ENCODE measurements at places on chromosomes 7 and 10. TPM values are rescaled to one million over a fixed set of nuclear protein-coding genes. Genes with fewer than 3 reads are reported as not detected.

GRCh38 chr10:131354380-131354779 is 42.9 kb upstream of the TCERG1L start:
- DNase-seq, result no peak

- no peak for DNase-seq
These were observed 28.4 kb upstream of the IFRD1 start for GRCh38 chr7:112421666-112422486.

DNA sequence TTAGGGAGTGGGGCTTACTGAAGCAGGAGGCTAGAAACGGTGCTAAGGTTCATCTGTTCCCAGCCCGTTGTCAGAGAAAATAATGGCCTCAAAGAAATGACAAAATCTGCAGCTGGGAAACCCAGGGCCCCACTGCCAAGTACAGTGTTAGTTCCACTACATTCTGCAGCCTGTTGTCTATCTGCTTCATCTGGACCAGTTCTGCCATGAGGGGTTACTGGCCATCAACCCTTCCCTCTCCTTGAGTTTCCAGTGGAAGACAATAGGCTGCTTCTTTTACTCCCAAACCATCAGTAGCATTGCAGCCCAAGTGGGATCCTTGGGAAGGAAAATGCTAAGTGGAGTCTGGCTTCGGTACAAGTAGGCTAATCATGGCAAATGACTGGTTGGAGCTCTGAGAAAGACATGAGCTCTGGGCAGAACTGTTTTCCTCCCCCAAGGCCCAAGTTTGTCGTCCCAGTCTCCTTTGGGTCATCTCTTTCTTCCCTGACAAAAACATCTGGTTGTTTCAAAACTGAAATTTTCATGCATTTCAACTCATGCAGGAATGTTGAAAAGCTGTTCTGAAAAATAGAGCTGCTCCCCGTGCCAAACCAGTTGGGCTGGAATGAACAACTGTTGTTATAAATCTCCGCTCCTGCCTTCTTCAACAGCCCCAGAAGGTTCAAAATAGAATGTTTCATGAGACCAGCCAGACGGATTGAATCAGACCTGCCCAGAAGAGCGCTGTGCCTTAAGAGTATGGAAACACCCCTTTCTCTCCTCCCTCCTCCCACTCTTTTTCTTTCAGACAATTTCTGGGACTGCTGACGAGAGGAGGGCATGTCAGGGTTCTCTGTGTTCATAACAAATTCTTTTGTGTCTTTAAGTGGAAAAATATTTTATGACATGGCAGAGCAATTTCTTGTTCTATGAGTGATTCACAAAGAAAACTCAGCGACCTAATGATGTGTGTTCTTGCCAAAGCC is 116.6 kb downstream of the RAB18 start:
- DNase-seq, result peak; percentile 18

DNA sequence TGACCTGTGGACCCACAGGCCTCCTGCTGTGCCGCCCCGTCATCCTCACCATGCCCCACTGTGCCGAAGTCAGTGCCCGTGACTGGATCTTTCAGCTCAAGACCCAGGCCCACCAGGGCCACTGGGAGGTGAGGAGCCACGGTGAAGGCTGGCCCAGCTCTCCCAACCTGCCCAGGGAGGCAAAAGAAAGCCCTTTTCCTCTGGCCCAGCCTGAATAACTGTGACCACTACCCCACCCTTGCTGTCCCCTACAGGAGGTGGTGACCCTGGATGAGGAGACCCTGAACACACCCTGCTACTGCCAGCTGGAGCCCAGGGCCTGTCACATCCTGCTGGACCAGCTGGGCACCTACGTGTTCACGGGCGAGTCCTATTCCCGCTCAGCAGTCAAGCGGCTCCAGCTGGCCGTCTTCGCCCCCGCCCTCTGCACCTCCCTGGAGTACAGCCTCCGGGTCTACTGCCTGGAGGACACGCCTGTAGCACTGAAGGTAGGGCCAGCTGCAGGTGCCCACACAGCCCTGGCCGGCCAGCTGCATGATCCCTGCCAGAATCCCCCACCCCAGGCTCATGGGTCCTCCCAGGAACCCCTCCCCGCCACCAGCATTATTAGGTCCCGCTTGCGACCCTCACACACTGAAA is 25.5 kb upstream of the SLC29A3 start:
- no peak for DNase-seq

DNA sequence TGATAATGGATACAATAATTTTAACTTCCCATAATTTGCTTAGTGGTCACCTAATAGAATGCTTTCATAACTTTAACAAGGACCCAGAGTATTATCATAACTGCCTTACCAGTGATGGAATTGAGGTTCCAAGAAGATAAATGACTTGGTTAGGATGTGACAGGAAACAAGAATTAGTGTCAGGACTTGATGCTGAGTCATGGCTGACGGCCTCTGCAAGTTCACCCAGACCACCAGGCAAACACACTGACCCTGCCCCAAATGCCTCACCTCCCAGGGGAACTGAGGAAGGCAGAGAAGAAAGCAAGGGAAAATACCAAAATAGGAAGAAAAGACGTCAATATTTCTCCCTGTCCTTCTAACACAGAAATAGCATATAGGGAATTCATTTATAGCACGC is 636.3 kb downstream of the PARD3 start:
- DNase-seq, result no peak

- DNase-seq, result no peak
These were observed 17.8 kb upstream of the HKDC1 start for GRCh38 chr10:69202332-69202731.

- DNase-seq, result no peak
These were observed 435.2 kb downstream of the PLXNA4 start for GRCh38 chr7:132141109-132141508.

DNA sequence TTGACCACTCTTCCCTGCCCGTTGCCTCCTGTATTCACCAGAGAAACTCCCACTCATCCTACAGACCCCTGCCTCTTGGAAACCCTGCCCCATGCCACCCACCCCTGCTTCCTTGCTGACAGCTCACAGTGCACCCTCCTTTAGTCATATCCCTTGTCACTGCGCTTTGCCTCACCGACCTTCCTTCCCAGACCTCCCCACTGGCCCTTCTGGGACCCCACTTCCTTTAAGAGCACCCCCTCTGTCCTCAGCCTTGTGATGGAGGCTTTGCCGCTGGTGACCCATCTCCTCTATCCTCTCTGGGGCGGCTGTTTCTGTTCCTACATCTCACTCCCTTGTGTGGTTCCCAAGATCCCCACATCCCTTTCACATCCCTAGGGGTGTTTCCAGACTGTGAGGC is 92.8 kb upstream of the ZMIZ1 start:
- no peak for DNase-seq

GRCh38 chr7:64098-64915 is 128.1 kb upstream of the FAM20C start:
- DNase-seq, result peak; percentile 65

DNA sequence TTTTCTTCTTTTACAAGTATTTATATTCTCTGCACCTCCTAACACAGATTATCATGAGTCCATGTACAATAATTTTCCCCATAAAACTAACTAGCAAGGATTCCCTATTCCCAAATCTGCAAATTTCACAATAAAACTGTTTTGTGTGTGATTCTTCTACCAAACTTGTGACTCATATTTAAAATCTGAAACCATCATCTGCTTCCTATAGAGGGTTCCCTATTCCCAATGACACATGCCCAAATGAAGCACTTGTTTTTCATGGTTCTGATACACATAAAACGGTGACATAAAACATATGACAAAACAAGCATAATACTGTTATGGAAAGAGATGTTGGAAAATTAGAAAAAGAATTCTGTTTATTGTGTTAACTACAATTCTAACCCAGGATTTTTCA is 657.6 kb downstream of the PARD3 start:
- no peak for DNase-seq

DNA sequence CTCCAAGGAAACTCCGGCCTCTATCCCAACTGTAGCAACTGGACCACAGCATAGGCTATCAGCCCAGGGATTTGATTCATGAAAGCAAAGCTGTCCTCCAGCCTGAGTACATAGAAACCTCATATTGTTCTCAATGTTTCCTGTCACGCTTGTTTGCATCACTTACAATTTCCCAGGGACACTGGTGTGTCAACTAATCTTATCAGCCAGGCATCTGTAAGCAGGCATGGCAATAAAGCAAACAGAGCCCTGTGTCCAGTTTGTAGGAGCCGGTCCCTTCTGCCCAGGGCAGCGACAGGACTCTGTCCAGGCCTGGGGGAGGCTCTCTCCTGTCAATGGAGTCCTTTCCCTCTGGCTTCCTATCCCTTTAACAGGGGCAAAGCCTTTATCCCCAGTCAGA is 23.0 kb upstream of the CDHR3 start:
- no peak for DNase-seq

GRCh38 chr10:35758076-35758475 is 116.0 kb upstream of the FZD8 start:
- DNase-seq, result peak; percentile 56

- no peak for DNase-seq
These were observed 120.7 kb upstream of the EEPD1 start for GRCh38 chr7:36032361-36032818.

DNA sequence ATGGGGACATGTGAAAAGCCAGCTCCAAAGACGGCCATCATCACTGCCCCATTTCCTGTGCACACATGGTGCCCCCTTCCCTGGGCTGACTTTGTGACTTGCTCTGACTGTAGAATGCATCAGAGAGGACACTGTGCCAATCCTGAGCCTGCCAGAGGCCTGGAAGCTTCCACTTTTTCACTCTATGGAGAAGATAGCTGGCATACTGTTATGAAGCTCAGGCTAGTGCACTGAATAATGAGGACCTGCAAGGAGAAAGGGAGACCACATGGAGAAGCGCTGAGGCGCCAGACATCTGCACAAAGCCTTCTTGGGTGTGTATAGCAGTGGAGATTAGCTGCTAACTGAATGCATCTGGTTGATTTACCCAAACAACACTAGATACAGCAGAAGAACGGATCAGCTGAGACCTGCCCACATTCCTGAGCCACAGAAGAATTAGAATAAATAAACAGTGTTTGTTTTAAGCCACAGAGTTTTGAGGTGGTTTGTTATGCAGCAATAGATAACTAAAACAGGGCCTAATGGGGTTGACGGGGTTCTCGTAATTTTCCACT is 58.9 kb upstream of the C10orf90 start:
- no peak for DNase-seq

GRCh38 chr10:909831-910230 is 21.7 kb downstream of the LARP4B start:
- peak; percentile 32 for DNase-seq

GRCh38 chr10:49263591-49263990 is 35.4 kb upstream of the C10orf71 start:
- no peak for DNase-seq

DNA sequence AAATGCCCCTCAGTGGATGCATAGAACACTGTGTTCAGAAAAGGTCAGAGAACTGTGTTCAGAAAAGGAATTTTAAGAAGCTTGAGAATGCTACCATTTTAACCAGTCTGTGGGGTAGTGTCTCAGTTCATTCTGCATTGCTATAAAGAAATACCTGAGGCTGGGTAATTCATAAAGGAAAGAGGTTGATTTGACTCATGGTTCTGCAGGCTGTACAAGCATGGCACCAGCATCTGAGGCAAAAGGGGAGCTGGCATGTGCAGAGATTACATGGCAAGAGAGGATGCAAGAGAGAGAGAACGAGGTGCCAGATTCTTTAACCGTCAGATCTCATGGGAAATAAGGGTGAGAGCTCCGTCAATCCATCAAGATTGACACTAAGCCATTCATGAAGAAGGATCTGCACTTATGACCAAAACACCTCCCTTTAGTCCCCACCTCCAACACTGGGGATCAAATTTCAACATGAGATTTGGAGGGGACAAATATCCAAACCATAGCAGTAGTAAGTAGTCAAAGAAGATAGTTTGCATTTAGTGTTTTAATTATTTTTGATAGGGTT is 119.8 kb downstream of the FAM107B start:
- no peak for DNase-seq

- no peak for DNase-seq
These were observed 5.8 kb upstream of the FEZF1 start for GRCh38 chr7:122310119-122311021.

DNA sequence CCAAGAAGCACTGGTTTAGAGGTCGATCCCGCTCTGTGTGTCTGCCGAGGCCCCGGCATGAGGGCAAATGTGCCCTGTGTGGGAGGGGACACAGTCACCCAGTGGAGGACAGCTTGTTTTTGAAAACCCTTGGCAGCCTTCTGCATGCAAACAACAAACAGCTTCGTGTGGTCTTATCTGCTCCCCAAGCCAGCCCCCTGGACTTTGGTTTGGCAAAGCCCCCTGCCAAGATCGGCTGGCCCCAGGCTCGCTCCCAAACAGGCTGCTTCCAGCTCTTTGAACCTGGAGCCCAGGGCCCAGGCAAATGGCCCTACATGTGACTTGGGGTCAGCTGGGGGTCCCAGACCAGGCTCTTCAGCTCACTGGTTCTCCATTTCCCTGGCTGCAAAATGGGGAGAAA is 2.9 kb downstream of the ELN start:
- DNase-seq, result no peak

DNA sequence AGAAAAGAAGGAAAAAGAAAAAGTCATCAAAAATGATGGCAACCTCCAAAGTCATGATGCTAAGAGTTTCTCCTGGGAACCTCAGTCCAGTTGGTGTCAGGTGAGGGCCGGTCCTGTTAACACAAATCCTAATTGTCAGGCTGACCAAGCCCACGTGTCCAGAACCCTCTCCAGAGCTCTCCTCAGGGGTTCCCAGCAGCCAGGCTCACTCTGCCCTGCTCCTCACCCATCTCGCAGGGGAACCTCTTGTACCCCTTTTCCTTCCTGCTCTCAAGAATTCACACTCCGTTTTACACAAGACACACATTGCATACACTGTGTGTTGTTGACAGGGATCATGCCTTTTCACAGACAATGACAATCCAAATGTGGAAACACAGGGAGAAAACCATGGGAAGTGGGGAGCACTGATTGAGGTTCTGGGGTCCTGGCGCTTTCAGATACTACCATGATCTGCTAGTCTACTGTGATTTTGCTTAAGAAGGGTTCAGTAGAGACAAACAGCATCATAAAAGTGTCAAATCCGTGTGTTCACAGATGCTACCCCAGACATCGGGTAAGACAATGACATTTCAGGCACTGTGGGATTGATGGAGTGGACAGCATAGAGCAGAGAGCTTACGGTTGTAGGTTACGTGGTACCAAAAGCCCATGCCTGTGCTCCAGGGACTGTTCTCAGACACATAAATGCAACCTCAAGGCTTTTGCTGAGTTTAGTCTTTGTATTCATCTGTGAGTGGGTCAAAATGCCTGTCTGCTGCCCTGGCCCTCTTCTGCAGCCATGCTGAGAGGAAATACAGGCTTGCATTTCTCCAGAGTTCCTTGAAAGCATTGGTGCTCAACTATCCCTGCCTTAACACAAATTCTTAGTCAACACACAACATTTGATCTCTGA is 16.0 kb downstream of the IL2RA start:
- DNase-seq, result no peak

GRCh38 chr7:85714951-85715350 is 528.1 kb upstream of the SEMA3D start:
- no peak for DNase-seq

GRCh38 chr10:11845113-11845512 is 22.0 kb downstream of the PROSER2 start:
- DNase-seq, result no peak

POM121C gene
- total RNA-seq, result 20.9 TPM

DGKI gene
- 1.3 TPM for total RNA-seq

ZEB1 gene
- 85.4 TPM for total RNA-seq

NEBL gene
- 805 TPM for total RNA-seq

AGFG2 gene
- total RNA-seq, result 26.6 TPM

LRRC18 gene
- total RNA-seq, result not detected

LRRC4 gene
- total RNA-seq, result 4.4 TPM

CABCOCO1 gene
- total RNA-seq, result not detected

SERPINE1 gene
- 4.3 TPM for total RNA-seq

PFKP gene
- 206 TPM for total RNA-seq

Data from left ventricle myocardium inferior (tissue), 1 donor.